GM23248 (cell line): ENCODE measurements at places on chromosomes 2 and 18.
A peak's percentile ranks its signal among the peaks of the same experiment; 100 is the strongest.

- DNase-seq, result peak; percentile 26
Measured at GRCh38 chr18:49647496-49648168, 85.8 kb downstream of the LIPG start.

GRCh38 chr2:55926974-55927373 lies 3.4 kb upstream of the EFEMP1 start:
- DNase-seq, result no peak

- DNase-seq, result peak; percentile 40
Measured at GRCh38 chr18:12376034-12376753, 833 bp downstream of the AFG3L2 start.

DNA sequence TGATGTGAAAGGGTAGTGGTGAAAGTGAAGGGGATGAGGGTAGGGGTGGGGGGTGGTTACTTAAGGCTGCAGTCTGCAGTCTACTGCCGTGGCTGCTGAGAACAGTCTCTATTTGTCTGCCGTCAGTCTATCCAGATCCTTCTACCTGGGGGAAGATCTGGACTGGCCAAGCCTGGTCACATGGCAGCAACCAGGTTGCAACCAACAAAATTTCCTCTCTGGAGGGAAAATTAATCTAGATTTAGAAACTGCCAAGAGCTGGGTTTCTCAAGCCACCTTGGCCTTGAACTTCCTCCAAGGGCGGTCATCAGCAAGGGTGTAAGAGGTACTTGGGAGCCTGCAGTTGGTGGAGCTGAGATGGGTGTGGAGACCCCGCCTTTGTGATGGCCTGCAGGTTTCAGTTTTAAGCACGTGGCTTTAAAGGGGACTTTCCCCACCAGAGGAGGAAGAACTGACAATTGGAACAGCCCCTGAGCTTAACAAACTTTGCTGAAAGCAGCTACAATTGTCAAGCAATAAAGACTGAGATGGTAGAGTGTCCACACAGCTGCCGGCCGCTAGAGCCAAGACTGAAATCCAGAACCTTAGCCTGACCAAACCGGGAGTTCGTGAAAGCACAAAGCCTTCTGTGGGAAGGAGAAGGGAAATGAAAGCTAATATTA lies 31.4 kb upstream of the KCMF1 start:
- no peak for DNase-seq

- no peak for DNase-seq
Measured at GRCh38 chr2:39240758-39241157, 3.0 kb downstream of the CDKL4 start.

- DNase-seq, result no peak
Measured at GRCh38 chr2:144404586-144405314, 115.2 kb downstream of the ZEB2 start.
